Lower lobe of right lung (tissue), 2 donors: ENCODE measurements at places on chromosomes 1 and 21.

GRCh38 chr1:55375617-55376258 lies 160.6 kb upstream of the USP24 start:
- H3K27me3 ChIP-seq = no peaks in the 10 kb centered on the region
- H3K4me1 ChIP-seq = peaks cover 6% of the 10 kb centered on the region
- no peaks in the 10 kb centered on the region for H3K36me3 ChIP-seq
- H3K4me3 ChIP-seq = no peak overlapping the region
- no peak for DNase-seq

GRCh38 chr21:30206551-30207251 lies 9.2 kb downstream of the CLDN8 start:
- no peaks in the 10 kb centered on the region for H3K36me3 ChIP-seq
- no peak overlapping the region for H3K4me3 ChIP-seq
- no peak overlapping the region for H3K27ac ChIP-seq
- no peaks in the 10 kb centered on the region for H3K27me3 ChIP-seq
- H3K4me1 ChIP-seq = no peaks in the 10 kb centered on the region
- DNase-seq = no peak

- no peak overlapping the region for H3K27ac ChIP-seq
- no peaks in the 10 kb centered on the region for H3K4me1 ChIP-seq
- DNase-seq = no peak
- no peak overlapping the region for H3K4me3 ChIP-seq
- H3K27me3 ChIP-seq = no peaks in the 10 kb centered on the region
These were observed 53.9 kb downstream of the GABPA start for GRCh38 chr21:25788677-25789076.

DNA sequence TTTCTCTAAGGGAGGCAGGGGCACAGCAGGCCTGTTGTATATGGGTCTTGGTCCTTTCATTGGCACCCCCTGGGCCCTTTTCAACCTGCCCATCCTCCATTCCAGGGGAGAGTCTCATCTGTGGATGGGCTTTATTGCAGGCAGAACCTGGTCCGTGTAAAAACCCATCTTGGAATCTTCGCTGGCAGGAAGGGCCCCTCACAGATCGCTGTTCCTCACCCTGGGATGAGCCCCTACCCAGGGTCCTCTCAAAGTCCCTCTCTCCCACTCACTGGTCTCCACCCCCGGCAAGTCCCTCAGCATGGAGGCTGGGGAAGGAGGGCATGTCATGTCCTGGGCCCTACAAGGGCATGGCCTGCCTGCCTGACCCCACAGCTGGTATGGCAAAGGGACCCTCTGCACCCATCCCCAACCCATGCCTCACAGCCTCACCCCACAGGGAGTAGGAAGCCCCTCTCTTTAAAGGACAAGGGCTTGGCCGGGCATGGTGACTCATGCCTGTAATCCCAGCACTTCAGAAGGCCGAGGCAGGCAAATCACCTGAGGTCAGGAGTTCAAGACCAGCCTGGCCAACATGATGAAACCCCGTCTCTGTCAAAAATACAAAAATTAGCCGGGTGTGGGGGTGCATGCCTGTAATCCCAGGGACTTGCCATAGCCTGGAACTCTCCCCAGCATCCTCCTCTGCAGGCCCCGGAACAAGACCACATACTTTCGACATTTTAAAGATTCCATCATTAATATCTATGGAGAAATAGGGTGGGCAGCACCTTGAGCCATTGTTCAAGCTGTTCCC lies 13.2 kb upstream of the CDA start:
- H3K4me1 ChIP-seq = no peaks in the 10 kb centered on the region
- DNase-seq = no peak
- no peak overlapping the region for H3K4me3 ChIP-seq
- no peak overlapping the region for H3K27ac ChIP-seq
- H3K36me3 ChIP-seq = no peaks in the 10 kb centered on the region

DNA sequence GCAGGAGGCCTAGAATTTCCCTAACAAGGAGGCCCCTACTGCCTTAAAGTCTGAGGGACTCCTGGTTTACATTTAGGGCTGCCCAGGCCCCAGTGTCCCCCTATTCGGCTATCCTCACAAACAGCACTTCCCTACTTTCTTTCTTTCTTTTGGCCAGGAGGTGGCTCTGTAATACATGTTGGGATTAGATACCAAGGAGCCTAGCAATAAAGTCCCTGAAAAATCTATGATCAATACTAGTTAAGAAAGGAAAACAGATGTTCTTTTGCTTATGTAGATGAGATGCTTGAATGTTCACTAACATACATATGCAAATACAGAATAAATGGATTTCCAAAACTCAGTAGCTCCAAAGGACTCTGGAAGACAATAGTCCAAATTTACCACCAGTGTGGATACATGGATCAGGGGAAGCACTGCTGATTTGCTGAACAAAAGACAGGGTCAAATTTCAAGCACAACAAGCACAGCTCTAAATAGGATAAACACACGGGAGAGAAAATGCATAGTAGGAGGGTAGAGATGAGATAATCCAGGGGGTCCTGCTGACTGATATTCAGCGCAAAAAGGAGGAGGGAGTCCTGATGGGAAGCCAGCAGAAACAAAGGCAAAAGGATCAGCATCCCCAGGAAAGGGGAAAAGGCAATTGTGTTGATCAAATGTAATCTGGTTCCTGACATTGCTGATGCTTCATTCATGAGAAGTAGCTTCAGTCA lies 240.0 kb downstream of the NUF2 start:
- no peaks in the 10 kb centered on the region for H3K27me3 ChIP-seq
- H3K36me3 ChIP-seq = no peaks in the 10 kb centered on the region
- no peaks in the 10 kb centered on the region for H3K4me1 ChIP-seq
- H3K4me3 ChIP-seq = no peak overlapping the region
- no peak for DNase-seq

- no peaks in the 10 kb centered on the region for H3K36me3 ChIP-seq
- no peak overlapping the region for H3K27ac ChIP-seq
- no peaks in the 10 kb centered on the region for H3K4me1 ChIP-seq
- no peak for DNase-seq
- no peaks in the 10 kb centered on the region for H3K27me3 ChIP-seq
These were observed 123.8 kb upstream of the PRDX6 start for GRCh38 chr1:173353350-173353749.

DNA sequence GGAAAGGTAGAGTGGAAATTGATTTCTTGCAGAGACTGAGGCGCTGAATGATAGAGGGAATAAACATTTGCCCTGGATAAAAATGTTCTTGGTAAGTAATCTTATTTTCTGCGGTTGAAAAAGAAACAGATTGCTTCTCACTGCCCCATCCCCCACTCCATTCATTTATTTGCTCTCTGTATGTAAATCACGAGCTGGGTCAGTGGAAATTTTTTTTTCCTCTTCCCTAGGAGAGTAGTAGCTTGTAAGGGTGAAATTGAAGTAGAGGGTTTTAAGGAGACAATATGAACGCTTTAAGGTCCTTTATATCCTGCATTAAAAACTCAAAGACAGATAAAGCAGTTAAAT lies 1.4 kb upstream of the BRINP3 start:
- peak overlapping the region; percentile 37 for H3K4me3 ChIP-seq
- H3K27me3 ChIP-seq = peaks cover 42% of the 10 kb centered on the region

- no peaks in the 10 kb centered on the region for H3K4me1 ChIP-seq
- H3K27me3 ChIP-seq = no peaks in the 10 kb centered on the region
- H3K4me3 ChIP-seq = no peak overlapping the region
- no peaks in the 10 kb centered on the region for H3K36me3 ChIP-seq
- no peak for DNase-seq
These were observed 7.1 kb upstream of the TNR start for GRCh38 chr1:175750366-175751071.

DNA sequence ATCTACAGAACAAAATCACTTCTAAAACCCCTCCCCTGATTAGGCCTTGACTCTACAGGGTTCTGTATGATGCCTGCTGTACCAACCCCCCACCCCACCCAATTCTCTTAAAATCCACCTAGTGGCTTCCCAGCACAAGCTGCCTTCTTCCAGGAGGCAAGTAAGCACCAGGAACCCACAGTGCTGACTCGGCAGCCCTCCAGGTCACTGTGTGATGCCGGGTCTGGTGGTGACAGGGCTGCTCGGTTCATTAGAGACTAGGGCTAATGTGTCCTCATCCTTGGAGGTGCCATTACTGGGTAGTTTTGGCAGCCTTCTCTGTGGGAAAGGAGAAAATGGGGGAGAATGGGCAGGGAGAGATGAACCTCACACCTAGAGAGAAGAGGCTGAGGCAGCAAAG lies 363.5 kb downstream of the PTPRU start:
- H3K4me1 ChIP-seq = no peaks in the 10 kb centered on the region
- no peak for DNase-seq
- no peak overlapping the region for H3K4me3 ChIP-seq
- no peaks in the 10 kb centered on the region for H3K27me3 ChIP-seq
- no peaks in the 10 kb centered on the region for H3K36me3 ChIP-seq

GRCh38 chr1:47709019-47709871 lies 271.4 kb downstream of the FOXD2 start:
- peak overlapping the region; percentile 46 for H3K4me3 ChIP-seq
- H3K36me3 ChIP-seq = no peaks in the 10 kb centered on the region
- H3K27ac ChIP-seq = no peak overlapping the region
- no peak for DNase-seq
- H3K4me1 ChIP-seq = peaks cover 23% of the 10 kb centered on the region

DNA sequence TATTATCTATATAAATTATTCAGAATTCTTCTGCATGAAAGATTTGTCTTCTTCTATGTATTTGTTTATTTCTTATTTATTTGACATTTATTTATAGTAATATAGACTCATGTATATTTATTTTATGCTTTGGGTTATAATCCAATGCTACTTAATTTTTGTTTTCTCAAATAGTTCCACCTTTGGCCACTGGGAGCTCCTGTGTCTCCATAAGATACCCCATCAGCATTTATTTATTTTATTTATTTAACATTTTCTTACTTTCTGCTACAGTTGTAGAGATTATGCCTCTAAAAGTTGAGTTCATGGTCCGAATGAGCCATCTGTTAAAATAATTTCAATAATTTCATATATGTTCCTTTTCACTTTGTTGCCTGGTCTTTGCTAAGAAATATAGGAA lies 289.4 kb downstream of the ADGRL2 start:
- no peak for DNase-seq
- no peaks in the 10 kb centered on the region for H3K36me3 ChIP-seq
- H3K4me3 ChIP-seq = no peak overlapping the region
- no peaks in the 10 kb centered on the region for H3K27me3 ChIP-seq
- H3K27ac ChIP-seq = no peak overlapping the region
- no peaks in the 10 kb centered on the region for H3K4me1 ChIP-seq

- H3K27ac ChIP-seq = no peak overlapping the region
- no peaks in the 10 kb centered on the region for H3K36me3 ChIP-seq
- H3K4me1 ChIP-seq = no peaks in the 10 kb centered on the region
- no peaks in the 10 kb centered on the region for H3K27me3 ChIP-seq
These were observed 3.0 kb downstream of the OLFM3 start for GRCh38 chr1:101993710-101994109.
